ENCODE measurements at places on chromosomes 12 and 14. TPM values are rescaled to one million over a fixed set of nuclear protein-coding genes. Genes with fewer than 3 reads are reported as not detected.

The BICDL1 gene
- total RNA-seq: 140 TPM

The APOF gene
- not detected for total RNA-seq

DNA sequence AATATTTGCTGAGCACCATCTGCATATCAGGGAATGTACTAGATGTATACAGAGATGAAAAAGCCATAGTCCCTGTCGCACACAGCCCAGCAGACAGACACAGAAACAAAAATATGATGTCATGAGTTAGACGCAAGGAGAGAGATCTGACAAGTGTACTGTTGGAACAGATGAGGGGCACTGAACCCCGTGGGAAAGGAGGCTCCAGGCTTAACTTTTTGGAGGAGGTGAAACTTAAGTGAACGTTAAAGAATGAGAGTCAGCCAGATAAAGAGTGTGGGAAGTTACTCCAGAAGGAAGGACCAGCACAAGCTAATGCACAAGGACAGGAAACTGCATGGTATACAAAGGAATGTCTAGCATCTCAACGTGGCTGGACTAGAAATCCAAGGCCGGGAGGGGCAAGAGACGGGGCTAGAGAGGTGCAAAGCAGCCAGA is 2.5 kb upstream of the ACTN1 start:
- DNase-seq: no peak

GRCh38 chr12:116808113-116809105 is 70.3 kb downstream of the RNFT2 start:
- no peak for DNase-seq

The CLEC2B gene
- total RNA-seq: 13.1 TPM

The RAB2B gene
- total RNA-seq: 32.5 TPM

The MYO1H gene
- total RNA-seq: not detected

- DNase-seq: no peak
Observed at GRCh38 chr12:43206396-43206795, 345.6 kb downstream of the ADAMTS20 start.

- DNase-seq: no peak
Observed at GRCh38 chr12:112325157-112325556, 57.1 kb downstream of the HECTD4 start.

The CLEC4D gene
- not detected for total RNA-seq

DNA sequence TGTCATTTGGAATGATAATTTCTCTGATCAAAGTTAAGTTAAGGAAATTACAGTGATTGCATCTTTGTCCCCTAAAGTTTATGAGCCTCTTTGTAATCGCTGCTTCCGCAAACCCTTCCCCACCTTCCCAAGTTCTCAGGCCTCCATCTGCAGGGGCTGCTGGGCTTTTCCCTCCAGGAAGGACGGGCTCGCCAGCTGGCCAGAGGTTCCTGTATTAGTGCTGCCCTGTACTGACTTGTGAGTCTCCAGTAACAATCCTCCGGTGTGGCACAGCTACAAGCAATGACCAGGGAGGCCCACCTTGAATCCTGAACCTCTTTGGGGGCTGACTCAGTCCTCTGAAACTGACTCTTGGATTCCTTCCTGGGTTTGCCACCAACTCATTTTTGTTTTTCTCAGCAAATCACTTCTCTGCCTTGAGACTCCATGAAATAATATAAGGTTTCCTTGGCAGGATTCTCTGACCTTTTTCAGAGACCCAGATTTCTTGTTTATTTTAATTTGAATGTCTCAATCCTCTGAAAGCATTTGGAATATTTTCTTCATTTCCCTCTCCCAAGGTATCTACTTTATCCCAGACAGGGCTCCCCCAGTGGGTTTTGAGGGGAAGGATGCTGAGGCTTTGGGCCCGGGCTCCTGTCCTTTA is 398.6 kb downstream of the ZFP36L1 start:
- no peak for DNase-seq

- DNase-seq: no peak
Observed at GRCh38 chr14:24074625-24075484, 3.5 kb downstream of the CPNE6 start.

DNA sequence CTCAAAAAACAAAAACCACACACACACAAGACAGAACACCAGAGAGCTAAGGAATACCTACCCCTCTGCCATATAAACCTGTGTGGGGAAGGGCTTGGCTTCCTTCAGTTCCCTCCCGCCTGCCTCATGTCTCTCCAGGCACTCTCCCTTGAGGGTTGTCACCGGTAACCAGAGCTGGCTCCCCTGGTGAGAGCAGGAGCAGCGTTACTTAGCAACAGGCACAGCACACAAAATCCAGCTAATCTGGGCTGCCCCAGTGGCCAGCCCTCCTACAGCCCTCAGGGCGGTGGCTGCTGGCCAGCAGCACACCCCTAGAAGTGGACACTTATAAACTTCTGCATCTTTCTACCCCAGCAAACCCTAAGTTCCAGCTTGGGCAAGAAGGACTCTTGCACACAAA is 21.6 kb upstream of the NR4A1 start:
- DNase-seq: no peak

- DNase-seq: no peak
Observed at GRCh38 chr14:74261288-74261687, 22.0 kb downstream of the VSX2 start.

The VDR gene
- total RNA-seq: 305 TPM

DNA sequence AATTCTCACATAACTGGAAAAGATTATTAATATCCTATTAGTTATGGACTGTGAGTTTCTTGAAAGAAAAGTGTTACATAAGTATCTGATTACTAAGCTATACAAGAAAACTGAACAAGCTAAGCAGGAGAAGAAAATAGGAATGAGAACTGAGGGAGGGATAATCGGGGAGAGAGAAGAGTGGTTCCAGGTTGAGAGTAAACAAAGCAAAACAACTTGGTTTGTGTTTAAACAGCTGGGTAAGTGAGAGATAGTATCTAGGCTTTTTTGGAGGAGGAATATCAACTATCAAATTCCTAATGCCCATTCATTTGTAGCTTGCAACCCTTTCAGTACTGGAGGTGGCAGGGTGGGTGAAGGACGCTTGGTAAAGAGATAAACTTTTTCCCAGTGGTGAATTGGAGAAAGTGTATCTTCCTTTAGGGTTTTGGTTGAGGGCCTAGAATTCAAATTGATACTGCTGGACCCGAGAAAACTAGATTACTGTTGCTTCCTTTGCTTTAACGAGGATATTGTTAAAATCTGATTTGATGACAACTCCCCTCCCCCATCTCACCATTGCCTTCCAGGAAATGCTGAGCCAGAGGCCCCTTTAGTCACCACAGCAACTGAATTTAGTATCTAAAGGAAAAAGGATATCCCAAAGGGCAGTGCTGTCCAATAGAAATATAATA is 2.0 kb upstream of the SLC2A3 start:
- DNase-seq: no peak

The KRT6C gene
- total RNA-seq: not detected

The TCL1A gene
- total RNA-seq: not detected

Measured in activated T-helper 1 cell treated with anti-CD3 and anti-CD28 coated beads, Interleukin-12 subunit alpha, Interleukin-12 subunit beta, Interleukin-2, Interleukin-4 antibody, amounts not matched to agents 30 ng/mL and 10 ng/mL and 1 ng/mL, durations not matched to agents 14 hours and 24 hours and 36 hours (primary cell).